Thyroid gland (tissue), 4 donors: ENCODE measurements at places on chromosomes 5 and 9.

DNA sequence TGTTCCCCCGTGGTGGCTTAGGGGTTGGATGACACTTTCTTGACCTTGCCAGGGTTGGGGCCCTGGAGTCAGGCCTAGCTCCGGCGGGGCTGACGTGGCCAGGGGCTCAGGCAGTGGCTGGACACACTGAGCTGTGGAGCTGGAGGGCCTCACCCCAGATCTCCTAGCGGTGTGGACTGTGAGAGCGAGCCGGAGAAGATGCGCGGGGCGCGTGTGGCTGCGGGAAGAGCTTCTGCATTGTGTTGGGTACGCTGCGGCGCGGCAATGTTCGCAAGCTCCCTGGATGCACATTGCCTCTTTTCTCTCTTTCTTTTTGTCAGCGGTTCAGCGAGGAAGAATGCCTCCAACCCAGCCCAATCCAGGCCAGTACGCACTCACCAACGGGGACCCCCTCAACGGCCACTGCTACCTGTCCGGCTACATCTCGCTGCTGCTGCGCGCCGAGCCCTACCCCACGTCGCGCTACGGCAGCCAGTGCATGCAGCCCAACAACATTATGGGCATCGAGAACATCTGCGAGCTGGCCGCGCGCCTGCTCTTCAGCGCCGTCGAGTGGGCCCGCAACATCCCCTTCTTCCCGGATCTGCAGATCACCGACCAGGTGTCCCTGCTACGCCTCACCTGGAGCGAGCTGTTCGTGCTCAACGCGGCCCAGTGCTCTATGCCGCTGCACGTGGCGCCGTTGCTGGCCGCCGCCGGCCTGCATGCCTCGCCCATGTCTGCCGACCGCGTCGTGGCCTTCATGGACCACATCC is 4.8 kb downstream of the NR2F1 start:
- no peak for DNase-seq

GRCh38 chr9:97704345-97704677 is 7.2 kb upstream of the XPA start:
- DNase-seq: no peak

- DNase-seq: no peak
These were observed 22.1 kb downstream of the TRMO start for GRCh38 chr9:97900103-97900737.

DNA sequence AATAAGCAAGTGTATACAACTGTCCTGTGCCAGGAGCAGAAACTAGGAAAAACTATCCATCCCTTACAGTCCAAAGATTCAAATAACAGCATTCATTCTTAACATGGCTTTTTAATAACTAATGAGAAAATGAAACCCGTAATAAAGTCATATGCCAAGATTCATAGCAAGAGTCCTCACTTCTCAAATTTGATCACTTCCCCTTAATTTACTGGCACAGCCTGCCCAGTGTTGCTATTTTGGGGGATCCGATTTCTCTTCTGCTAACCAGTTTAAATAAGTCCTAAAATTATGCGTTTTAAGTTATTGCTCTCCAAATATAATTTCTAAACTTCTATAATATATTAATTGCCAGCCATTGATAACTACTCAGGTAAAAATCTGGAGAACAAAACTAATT is 177.0 kb upstream of the PTGER4 start:
- DNase-seq: no peak

DNA sequence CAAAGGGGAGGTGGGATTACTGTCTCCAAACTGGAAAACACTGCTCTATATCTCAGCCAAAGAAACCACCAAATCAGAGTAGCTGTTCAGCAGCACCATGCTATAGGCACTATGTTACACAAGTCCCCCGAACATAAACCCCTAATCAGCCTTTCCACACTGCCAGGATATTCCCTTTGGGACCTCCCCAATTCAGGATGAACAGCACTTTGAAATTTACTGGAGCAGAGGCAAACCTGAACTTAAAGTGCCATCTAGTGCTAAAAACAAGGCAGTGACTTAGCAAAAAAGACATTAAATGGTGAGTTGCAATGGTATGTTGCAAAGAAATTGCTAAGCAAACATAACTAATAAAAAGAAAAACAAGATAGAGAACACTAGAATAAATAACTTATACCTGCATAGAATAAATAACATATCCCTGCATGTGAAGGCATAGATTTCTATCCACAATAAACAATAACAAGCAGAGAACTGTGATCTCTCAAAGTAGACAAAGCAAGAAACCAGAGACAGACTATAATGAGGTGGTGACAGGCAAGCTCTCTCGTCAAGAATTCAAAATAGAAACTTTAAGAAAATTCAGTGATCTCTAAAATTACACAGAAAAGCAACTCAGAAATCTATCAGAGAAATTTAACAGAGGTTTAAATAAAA is 584.4 kb upstream of the ACO1 start:
- DNase-seq: no peak

DNA sequence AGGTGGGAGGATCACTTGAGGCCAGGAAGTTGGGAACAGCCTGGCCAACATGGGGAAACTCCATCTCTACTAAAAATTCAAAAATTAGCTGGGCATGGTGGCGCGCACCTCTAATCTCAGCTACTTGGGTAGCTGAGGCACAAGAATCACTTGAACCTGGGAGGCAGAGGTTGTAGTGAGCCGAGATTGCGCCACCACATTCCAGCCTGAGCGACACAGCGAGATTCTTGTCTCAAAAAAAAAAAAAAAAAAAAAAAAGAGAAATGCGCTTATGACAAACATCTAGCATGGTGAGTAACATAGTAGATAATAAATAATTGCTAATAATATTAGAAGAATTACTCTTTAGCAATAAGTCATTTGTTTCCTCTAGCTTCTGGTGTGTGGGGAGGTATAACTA is 25.9 kb downstream of the RUSC2 start:
- no peak for DNase-seq

- DNase-seq: no peak
These were observed 1004.1 kb upstream of the EDIL3 start for GRCh38 chr5:85388770-85389169.

DNA sequence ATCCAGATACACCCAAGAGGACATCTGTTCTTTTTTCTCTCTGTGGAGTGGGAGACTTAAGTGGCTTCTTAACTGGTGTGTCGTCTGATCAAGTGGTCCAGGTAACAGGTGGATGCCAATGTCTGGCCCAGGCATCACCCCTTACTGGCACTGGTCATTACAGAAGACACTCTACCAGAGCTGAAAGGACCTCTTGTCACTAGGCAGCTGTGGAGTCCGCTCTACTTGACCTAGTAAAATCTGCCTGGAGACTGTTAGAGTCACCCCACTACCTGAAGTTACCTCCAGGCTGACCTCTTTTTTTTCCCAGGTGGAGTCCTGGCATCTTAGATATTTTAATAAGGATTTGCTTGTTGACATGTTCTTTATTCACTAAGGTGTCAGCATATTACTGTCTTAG is 22.5 kb downstream of the FXN start:
- DNase-seq: peak; percentile 31

DNA sequence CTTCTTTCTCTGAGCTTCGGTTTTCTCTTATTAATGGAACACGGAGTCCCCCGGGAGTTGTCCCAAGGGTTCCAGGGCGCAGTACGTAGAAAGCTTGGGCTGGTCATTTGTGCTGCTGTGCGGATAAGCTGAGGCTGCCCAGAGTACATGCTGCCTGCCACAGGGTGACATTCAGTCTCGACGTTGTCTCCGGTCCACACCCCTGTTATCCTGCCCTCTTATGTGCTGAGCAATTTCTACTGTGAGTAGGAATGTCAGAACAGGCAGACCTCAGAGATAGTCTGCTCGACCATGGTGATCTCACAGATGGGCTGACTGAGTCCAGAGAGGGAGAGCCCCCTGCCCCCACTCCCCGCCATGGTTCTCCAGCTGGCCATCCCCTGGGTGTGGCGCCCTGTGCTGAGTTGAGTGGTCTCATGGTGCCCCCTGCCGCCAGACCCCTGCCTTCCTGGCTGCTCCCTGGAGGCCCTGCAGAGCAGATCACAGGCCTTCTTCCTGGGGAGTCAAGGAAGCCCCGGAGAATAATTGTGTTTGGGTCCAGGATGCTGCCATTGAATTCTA is 124.0 kb downstream of the RGS3 start:
- no peak for DNase-seq

DNA sequence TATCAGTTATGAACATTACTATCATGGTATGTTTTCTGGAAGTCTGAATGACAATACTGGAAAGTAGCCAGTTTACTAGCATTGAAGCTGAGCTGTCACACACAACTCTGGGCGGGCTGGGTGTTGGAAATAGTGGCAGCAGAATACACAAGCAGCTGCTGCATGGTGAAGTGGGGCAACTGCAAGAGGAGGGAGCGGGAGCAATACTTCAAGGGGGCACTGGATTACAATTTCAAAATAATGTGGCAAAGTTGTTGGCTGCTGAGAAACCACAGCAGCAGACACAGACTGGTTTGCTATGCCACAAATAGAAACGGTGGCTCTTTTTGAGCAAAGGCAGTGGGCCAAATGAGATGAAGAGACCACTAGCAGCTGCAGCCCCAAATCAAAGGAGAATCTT is 350.2 kb downstream of the KIAA0825 start:
- DNase-seq: no peak

DNA sequence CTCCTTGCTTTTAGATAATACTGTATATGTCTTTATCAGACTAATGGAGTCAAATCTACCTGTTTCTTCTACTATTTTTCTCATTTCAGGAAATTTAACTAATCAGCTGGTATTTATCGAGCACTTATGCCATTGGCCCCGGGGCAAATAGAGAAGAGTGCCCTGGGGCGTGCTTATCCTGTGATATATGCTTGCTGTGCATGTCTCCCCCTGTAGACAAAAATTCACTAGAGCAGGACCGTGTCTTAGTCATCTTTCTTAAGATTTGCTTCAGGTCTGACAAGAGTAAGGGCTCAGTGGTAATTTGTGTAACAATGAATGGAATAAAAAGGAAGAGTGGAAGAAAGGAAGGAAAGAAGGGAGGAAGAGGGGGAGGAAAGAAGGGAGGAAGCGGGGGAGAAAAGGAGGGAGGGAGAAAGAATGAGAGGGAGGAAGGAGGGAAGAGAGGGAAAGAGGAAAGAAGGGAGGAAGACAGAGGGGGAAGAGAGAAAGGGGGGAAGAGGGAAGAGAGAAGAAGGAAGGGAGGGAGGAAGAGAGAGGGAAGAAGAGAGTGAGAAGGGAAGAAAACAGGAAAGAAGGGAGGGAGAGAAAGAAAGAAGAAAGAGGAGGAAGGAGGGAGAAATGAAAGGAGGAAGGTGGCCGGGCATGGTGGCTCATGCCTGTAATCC is 295.7 kb upstream of the PANK3 start:
- no peak for DNase-seq

DNA sequence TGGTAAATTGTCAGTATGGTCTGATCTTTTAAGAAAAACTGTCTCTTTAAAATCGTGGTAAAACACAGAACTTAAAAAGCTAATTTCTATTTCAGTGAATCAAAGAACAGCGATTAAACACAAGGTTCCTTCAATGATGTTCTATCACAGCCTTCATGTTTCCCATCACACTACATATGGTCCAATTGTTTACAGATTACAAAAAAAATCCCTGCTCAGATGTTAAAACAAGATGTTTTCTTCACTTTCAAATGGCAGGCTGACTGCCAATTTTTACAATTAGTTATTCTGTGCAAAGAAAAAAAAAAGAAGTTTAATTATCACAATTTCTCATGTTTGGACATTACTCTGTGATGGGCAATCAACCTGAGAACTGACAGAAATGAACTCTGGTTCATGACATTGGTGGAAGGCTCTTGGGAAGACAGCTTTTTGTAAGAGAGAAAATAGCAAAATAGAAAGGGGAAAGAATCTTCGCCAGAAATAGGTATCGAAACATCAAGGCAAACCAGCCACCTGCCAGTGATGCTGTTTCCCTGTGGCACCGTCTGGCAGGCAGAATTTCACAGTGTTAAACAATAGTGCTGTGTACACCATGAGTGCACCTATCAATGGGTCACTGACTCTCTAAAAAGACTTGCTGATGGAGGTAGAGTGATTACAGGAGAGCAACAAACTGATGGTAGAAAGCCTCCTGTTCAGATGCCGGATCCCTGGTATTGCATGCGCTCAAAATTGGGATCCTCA is 1020.0 kb upstream of the ARRDC3 start:
- DNase-seq: no peak

- DNase-seq: no peak
These were observed 86.1 kb upstream of the NFIB start for GRCh38 chr9:14399756-14400657.
